ENCODE measurements at places on chromosomes 11 and 22.

- no peak overlapping the region for H3K27ac ChIP-seq
- no peak for DNase-seq
- H3K36me3 ChIP-seq, result peaks cover 3% of the 10 kb centered on the region
- no peaks in the 10 kb centered on the region for H3K27me3 ChIP-seq
These were observed 4.2 kb downstream of the HRAS start for GRCh38 chr11:530960-531831.

DNA sequence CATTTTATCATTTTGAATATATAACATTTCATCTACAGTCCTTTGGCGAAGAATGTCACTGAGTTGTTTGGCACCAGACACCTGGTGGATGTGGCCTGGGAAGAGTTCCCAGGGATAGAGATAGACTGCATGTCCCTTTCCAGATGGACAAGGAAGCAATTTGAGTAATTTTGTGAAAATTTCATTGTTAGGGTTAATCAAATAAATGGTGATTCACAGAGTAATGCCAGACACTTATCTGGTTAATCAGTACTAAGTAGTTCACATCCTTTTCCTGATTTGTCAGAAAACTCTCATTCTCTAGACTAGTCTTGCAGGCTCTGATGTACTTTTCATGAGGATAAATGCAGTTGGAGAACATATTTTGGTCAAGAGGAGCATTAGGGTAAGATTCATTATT is 41.6 kb downstream of the NAALAD2 start:
- DNase-seq, result no peak
- no peak overlapping the region for H3K4me3 ChIP-seq
- peak overlapping the region; percentile 33 for H3K27ac ChIP-seq
- no peaks in the 10 kb centered on the region for H3K27me3 ChIP-seq

- H3K27me3 ChIP-seq, result peaks cover 2% of the 10 kb centered on the region
- no peak overlapping the region for H3K27ac ChIP-seq
- H3K4me3 ChIP-seq, result no peak overlapping the region
- no peaks in the 10 kb centered on the region for H3K36me3 ChIP-seq
- no peaks in the 10 kb centered on the region for H3K4me1 ChIP-seq
These were observed 26.4 kb downstream of the KCTD17 start for GRCh38 chr22:37077802-37078448.

DNA sequence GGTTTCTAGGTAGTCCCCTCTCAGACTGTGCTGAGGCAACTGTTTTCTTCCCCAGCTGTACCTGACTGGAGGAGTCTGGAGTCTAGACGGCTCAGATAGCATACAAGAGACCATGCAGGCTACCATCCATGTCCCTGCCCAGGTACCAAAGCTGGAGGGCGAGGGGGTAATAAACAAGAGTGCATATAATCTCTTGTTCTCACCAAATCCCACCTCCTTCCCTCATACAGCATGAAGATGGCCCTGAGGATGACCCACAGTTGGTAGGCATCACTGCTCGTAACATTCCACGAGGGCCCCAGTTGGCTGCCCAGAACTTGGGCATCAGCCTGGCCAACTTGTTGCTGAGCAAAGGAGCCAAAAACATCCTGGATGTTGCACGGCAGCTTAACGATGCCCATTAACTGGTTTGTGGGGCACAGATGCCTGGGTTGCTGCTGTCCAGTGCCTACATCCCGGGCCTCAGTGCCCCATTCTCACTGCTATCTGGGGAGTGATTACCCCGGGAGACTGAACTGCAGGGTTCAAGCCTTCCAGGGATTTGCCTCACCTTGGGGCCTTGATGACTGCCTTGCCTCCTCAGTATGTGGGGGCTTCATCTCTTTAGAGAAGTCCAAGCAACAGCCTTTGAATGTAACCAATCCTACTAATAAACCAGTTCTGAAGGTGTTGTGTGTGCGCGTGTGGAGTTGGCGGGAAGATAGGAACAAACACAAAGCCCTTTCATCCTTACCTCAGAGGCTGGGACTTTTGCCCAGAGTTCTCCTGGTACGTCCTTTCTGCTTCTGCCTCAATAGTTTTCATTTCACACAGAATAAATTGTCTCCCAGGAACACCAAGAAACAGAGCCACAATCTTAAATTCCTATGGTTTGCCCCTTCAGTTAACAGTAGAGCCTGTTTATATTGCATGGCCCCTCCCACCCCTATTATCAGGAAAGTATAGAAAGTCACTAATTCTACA is 8.5 kb downstream of the HMBS start:
- H3K27ac ChIP-seq, result peak overlapping the region; percentile 98
- DNase-seq, result no peak
- no peaks in the 10 kb centered on the region for H3K27me3 ChIP-seq
- peaks cover 15% of the 10 kb centered on the region for H3K4me1 ChIP-seq
- peaks cover 9% of the 10 kb centered on the region for H3K36me3 ChIP-seq
- peak overlapping the region; percentile 95 for H3K4me3 ChIP-seq

GRCh38 chr11:128916037-128916572 is 24.9 kb downstream of the KCNJ5 start:
- no peak overlapping the region for H3K27ac ChIP-seq
- no peaks in the 10 kb centered on the region for H3K4me1 ChIP-seq
- H3K27me3 ChIP-seq, result peaks cover 2% of the 10 kb centered on the region
- H3K4me3 ChIP-seq, result no peak overlapping the region
- no peak for DNase-seq
- H3K36me3 ChIP-seq, result no peaks in the 10 kb centered on the region

DNA sequence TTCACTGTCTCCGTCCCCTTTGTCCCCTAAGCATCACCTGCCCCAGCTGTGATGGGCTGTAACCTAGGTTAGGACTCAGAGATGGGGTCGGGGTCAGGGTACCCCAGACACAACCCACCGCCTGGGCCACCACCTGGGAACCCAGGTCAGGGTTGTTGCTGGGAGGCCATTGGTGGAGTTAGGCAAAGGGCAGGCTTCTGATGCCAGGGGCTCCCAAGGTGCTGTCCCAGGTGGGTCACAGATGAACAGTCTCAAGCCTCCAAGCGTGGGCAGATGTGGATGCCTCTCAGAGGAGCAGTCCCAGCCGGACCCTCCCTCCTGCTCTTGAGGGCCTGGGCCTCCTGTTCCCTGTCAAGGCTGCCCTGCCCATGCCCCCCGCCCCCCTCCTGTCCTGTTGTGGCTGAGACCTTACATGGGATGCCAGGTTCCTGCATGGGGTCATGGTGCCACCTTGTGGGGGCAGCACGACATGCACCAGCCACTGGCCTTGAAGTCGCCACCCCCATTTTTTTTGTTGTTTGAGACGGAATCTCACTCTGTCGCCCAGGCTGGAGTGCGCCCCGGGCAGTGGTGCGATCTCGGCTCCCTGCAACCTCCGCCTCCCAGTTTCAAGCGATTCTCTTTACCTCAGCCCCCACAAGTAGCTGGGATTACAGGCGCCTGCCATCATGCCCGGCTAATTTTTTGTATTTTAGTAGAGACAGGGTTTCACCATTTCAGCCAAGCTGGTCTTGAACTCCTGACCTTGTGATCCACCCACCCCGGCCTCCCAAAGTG is 12.1 kb downstream of the GATD1 start:
- H3K27ac ChIP-seq, result peak overlapping the region; percentile 48
- no peaks in the 10 kb centered on the region for H3K4me1 ChIP-seq
- peaks cover 13% of the 10 kb centered on the region for H3K36me3 ChIP-seq
- DNase-seq, result peak; percentile 78
- no peak overlapping the region for H3K4me3 ChIP-seq

GRCh38 chr11:28877340-28877739 is 769.2 kb downstream of the METTL15 start:
- no peaks in the 10 kb centered on the region for H3K4me1 ChIP-seq
- no peak for DNase-seq
- no peak overlapping the region for H3K4me3 ChIP-seq
- no peak overlapping the region for H3K27ac ChIP-seq
- no peaks in the 10 kb centered on the region for H3K36me3 ChIP-seq
- H3K27me3 ChIP-seq, result no peaks in the 10 kb centered on the region

DNA sequence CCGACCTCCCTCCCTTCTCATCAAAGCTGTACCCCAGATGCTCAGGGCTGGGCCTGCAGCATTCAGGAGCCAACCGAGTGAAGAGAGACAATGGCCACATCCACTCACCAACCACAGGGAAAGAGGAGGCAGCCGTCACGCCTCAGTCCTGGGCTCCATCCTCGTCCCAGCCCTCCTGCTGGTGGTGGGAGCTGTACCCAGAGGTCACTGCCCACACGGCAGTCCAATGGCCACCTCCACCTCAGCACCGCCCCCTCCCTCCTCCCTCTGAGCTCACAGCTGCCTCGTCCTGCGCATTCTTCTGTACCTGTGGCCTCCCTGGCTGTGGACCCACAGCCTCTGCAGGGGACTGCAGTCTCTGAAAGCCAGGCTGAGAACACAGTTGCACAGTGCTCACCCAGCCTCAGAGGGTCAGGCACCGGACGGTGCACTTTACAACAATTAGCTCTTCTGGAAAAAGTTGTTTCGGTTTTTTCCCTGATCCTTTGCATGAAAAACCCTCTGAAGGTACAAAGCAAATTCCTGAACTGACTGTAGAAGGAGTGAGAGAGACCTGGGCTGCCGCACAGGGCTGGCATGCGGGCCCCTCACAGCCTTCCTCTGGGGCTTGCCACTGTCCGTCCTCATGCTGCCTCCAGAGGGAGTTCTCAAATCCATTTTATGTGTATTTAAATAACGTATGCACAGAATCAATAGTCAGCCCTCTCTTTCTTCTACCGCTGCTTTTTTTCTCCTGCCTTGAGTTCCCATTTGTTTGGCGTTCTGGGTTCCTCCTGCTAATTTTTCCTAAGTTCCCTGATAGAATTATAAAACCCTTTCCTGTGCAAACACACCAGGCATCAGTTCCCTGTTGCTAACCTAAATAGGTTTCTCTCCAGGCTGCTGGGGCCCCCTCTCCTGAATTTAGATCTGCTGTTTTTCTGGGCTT is 52.7 kb downstream of the PHF21B start:
- H3K27me3 ChIP-seq, result no peaks in the 10 kb centered on the region
- H3K4me3 ChIP-seq, result no peak overlapping the region
- no peaks in the 10 kb centered on the region for H3K4me1 ChIP-seq
- H3K27ac ChIP-seq, result no peak overlapping the region

- H3K36me3 ChIP-seq, result no peaks in the 10 kb centered on the region
- no peak for DNase-seq
- H3K4me1 ChIP-seq, result no peaks in the 10 kb centered on the region
- H3K27ac ChIP-seq, result no peak overlapping the region
- no peaks in the 10 kb centered on the region for H3K27me3 ChIP-seq
These were observed 647.2 kb upstream of the ANO5 start for GRCh38 chr11:21545699-21546098.

DNA sequence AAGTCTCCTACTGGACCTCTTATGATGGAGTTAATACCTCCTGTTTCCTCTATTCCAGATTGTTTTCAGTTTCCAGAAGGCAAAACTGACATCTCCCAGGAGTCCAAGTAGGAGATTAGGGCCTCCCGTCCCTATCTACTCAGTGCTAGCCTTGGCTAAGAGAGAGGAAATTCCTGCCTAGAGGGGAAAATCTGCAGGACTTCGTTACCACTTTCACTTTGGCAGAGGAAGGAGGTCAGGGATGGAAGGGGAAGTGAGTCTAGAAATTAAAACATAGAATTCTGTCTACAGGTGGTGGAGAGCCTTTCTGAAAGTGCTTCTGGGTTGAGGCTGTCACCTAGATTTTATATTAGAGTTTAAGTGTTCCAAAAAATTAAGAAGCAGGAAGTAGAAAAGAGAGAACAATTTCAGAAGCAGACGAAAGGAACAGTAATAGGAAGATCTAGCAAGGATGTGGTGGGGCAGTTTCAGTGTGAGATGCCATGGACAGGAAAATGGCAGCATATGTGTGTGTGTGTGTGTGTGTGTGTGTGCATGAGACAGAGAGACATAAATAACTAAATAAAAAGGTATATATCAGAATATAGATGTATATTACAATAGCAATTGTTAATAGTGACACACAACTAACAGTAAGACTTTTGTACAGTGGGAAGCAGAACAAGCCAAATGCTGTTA is 2.4 kb upstream of the TRIM68 start:
- H3K27ac ChIP-seq, result no peak overlapping the region
- H3K4me1 ChIP-seq, result 0 out of 2 replicates have a peak, but pooled peaks cover 13% of the 10 kb centered on the region
- no peaks in the 10 kb centered on the region for H3K27me3 ChIP-seq
- H3K36me3 ChIP-seq, result no peaks in the 10 kb centered on the region
- DNase-seq, result no peak

DNA sequence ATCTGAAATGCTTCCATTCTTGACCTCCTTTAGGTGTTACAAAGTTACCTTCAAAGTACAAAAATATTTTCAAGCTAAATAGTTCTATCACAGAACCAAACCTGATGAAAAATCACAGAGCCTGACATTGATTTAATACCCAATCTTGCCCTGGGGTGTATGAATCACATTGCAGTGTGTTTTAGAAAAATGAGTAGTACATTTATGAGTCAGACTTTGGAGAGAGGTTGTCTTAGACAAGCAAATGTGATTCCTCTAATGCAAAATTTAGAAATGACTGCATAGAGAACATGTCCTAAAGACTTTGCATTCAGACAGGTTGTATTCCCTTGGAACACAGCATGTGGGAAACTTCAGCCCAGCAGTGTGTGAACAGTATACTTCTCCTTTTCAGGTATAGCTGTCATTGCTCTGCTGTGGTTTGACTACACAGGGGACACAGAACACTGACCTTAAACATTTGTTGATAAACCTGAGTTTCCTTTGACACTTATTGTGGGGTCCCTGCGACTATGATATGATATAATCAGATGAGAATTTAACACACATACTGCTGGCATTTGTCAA is 972.1 kb downstream of the JRKL start:
- no peak for DNase-seq
- H3K4me1 ChIP-seq, result no peaks in the 10 kb centered on the region
- H3K27me3 ChIP-seq, result no peaks in the 10 kb centered on the region

- no peak overlapping the region for H3K4me3 ChIP-seq
- no peak for DNase-seq
- no peak overlapping the region for H3K27ac ChIP-seq
- no peaks in the 10 kb centered on the region for H3K27me3 ChIP-seq
These were observed 47.6 kb downstream of the FAM83F start for GRCh38 chr22:40042312-40042711.

- no peak for DNase-seq
- no peaks in the 10 kb centered on the region for H3K4me1 ChIP-seq
- no peak overlapping the region for H3K27ac ChIP-seq
- H3K27me3 ChIP-seq, result no peaks in the 10 kb centered on the region
These were observed 12.9 kb downstream of the SHISA8 start for GRCh38 chr22:41902016-41902415.

DNA sequence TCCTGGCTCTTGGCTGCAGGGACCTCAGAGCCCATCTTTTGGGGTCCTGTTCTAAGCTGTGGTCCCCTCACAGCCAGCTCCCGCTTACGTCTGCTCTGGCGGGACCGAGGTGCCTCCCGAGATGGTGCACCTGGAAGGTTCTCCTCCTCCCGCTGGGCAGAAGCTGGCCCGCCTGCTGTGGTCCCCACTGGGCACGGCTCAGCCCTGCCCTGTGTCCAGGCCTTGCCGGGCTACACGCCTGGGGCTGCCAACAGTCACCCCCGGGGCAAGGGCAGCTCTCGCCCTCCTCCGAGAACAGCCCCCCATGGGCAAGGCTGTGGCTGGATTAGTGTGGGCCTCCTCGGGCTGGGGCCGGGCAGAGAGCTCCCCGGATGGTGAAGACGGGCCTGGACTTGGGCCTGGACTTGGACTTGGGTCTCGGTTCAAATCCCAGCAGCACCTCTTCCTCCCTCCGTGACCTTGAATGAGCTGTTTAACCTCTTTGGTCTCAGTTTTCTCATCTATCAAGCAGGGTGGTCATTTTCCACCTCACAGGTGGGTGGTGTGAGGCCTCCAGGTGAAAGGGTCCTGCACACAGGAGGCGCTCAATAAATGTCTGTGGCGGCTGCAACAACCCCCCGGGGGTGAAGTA is 998 bp downstream of the BAIAP2L2 start:
- no peak for DNase-seq
- H3K27me3 ChIP-seq, result no peaks in the 10 kb centered on the region
- H3K4me1 ChIP-seq, result peaks cover 37% of the 10 kb centered on the region
- peaks cover 2% of the 10 kb centered on the region for H3K36me3 ChIP-seq
- H3K4me3 ChIP-seq, result no peak overlapping the region
- H3K27ac ChIP-seq, result peak overlapping the region; percentile 85

Data from Caco-2 (cell line).